AG09309 (cell line): ENCODE measurements at places on chromosomes 11 and 22.

- no peak for DNase-seq
Observed at GRCh38 chr22:41522813-41523212, 21.5 kb downstream of the POLR3H start.

DNA sequence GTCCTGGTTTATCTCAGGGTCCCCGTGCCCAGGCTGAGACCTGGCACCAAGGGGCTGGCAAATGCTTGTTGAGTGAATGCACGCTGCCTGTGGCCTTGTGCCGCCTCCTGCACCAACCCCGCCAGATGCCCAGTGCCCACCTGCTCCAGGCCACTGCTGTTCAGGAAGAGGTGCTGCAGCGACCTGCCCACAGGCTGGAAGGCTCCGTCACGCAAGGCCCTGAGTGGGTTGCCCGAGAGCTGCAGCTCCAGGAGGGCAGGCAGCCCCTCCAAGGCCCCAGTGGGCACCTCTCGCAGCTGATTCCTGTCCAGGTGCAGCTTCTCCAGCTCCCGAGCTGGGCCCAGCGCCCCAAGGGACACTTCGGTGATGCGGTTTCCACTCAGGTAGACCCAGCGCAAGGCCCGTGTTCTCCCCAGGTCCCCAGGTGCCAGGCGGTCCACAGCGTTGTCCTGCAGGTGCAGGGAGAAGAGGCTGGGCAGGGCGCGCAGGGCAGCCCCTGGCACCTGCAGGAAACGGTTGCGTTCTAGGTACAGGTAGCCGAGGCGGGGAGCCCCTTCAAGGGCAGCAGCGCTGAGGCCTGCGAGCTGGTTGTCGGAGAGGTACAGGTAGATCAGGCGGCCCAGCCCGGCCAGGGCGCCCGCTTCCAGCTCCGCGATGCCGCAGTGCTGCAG is 3.6 kb downstream of the CHADL start:
- no peak for DNase-seq

- no peak for DNase-seq
Observed at GRCh38 chr11:99973993-99974392, 713.1 kb upstream of the ARHGAP42 start.

DNA sequence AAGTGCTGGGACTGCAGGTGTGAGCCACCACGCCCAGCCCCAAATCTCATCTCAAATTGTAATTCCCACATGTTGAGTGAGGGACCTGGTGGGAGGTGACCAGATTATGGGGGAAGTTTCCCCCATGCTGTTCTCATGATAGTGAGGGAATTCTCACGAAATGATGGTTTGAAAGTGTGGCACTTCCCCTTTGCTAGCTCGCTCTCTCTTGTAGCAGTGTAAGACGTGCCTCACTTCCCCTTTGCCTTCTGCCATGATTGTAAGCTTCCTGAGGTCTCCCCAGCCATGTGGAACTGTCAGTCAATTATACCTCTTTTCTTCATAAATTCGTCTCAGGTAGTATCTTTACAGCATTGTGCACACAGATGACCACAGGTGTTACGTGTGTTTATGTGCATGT is 357.8 kb downstream of the CADM1 start:
- DNase-seq = no peak

DNA sequence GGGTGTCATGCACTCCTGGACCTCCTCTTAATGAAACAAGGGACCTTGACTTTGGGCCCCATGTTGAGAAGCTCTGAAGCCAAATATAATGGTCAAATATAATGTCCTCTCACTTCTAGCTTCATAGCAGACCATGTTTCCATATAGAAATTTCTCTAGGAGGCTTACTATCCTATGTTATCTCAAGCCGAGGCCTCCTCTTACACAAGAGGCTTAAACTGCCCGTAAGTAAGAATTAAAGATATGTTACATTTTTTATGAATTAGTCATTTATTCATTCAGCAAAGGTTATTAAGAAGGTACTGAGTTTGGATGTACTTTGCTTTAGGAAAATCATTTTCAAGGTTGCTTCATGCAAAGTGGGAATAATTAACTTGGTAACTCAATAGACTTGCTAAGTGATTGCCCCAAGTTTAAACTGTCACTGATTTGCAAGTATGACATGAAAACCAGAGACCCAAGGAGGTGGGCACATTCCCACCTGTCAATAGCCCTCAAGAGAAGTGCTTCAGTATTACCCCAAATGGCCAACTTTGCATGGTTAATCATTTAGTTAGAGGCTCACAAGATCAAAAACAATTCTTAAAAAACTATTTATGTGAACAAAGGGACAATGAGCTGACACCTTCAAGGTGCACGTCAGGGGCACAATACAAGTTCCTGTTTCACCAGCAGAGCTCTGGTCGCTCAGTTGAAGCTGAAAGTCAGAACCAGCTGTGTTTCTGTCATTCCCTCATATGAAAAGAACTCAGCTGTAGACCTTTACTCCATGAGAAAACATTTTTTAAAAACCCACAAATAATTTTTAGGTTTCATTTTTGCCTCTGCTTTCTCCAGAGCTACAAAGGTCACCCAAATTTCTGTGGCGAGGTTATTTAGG is 20.9 kb downstream of the BDNF start:
- no peak for DNase-seq

DNA sequence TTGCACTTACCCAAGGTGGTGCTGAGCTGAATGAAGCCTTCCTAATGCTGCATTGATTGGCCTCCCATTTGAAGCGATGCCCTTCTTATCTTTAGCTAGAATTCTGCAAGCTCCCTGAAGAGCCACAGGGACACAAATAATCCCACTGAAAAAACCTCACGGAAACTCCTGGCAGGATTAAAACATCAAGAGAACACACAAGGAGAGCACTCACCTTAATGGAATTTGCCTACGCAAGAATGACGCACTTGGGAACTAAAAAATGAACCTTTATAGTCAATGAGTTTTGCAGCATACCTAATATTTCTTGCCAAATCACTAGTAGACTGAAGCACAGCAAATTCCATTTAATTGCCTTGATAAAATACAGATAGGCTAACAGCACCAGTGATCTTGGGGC is 232.8 kb upstream of the UBASH3B start:
- peak; percentile 37 for DNase-seq

DNA sequence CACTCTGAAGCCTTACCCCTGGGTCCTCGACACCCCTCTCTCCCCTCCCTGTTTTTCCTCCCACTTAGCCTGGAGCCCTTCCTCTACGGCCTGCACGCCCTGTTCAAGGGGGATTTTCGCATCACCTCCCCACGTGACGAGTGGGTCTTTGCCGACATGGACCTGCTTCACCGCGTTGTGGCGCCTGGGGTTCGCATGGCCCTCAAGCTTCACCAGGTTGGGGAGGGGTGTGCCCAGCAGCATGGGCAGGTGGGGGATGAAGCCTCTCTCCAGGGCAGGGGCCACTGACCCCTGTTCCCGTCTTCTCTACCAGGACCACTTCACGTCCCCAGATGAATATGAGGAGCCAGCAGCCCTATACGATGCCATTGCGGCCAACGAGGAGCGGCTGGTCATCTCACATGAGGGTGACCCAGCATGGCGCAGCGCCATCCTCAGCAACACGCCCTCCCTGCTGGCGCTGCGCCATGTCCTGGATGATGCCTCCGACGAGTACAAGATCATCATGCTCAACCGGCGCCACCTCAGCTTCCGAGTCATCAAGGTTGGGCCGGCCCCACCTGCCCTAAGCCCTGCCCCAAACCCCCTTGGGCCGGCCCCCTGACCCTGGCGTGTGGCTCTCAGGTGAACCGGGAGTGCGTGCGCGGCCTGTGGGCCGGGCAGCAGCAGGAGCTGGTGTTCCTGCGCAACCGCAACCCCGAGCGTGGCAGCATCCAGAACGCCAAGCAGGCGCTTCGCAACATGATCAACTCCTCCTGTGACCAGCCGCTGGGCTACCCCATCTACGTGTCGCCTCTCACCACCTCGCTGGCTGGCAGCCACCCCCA is 2.8 kb upstream of the SIPA1 start:
- DNase-seq = no peak

DNA sequence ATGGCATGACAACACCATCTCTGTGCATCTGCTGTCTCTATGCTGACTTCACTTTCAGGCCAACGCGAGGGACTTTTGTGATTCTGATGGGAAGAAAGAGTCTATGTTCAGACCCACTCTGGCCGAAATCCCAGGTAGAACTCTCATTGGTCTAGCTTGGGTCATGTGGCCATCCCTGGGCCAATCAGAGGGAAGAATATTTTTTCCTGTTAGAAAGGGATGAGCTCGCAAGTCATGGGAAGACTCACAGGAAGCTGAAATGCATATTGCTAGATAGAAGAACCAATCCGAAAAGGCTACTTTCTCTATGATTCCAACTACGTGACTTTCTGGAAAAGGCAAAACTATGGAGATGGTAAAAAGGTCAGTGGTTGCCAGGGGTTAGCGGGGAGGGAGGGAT is 56.0 kb upstream of the LINC01488 start:
- no peak for DNase-seq

DNA sequence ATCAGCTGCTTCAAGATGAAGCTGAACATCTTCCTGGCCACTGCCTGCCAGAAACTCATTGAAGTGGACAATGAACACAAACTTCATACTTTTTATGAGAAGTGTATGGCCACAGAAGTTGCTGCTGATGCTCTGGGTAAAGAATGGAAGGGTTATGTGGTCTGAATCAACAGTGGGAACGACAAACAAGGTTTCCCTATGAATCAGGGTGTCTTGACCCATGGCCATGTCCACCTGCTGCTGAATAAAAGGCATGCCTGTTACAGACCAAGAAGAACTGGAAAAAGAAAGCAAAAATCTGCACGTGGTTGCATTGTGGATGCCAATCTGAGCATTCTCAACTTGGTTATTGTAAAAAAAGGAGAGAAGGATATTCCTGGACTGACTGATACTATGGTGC is 22.2 kb upstream of the BIRC3 start:
- no peak for DNase-seq

- DNase-seq = no peak
Observed at GRCh38 chr11:20038412-20038811, 121.9 kb downstream of the DBX1 start.

DNA sequence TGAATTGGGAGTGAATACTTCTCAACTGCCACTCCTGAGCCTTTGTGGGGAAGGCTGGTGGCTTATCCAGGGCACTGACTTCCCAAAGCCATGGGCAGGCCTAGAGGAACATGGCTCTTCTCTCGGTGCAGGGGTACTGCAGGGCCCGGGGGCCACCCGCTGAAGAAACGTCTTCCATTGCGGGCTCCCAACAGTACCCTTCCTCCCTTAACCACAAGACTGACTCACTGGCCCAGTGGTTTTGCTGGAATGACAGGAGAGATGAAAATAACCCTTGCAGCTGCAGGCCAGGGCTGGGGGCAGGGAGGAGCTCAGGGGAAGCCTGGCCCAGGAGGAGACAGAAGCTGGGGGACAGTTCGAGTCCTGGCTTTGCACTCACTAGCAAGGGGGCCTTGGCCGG is 13.5 kb downstream of the TXN2 start:
- no peak for DNase-seq

GRCh38 chr11:69167130-69167915 is 11.6 kb downstream of the SMIM38 start:
- DNase-seq = no peak
